Right hindlimb (tissue), 1 donor: ENCODE measurements at places on chromosomes 5 and 9.

DNA sequence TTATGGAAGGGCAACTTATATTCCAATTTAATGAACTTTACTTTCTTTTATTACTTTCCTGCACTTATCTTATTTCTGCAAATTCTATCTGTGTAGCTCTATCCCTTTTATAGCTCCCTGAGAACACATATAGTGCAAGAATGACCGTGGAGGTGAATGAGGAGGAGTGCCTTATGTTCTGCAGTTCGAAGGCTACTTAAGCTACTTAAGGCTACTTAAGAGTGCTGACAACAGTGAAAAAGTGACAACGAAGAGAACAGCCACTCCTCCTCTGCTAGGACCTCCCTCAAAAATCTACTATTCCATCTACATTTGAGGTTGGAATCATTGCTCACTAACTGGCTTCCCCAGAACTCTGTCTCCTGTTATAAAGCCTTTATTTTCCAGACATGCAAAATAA, 1365.7 kb upstream of the C9orf72 start:
- no peak for DNase-seq

DNA sequence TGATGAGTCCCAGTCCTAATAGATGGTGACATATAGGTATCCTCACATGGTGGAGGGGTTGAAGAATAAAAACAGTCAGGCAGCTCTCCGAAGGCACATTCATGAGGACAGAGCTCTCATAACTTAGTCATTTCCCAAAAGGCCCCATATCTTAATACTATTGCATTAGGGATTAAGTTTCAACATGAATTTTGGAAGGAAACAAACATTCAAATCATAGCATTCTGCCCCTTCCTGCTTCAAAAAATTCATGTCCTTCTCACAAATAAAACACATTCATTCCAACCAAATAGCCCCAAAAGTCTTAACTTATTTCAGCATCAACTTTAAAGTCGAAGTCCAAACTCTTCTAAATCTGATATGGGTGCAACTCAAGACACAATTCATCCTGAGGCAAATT, 277.2 kb upstream of the NR4A3 start:
- DNase-seq, result no peak

- no peak for DNase-seq
Measured at GRCh38 chr5:177361418-177362291, 3.9 kb downstream of the RGS14 start.

- no peak for DNase-seq
Measured at GRCh38 chr9:123041489-123041888, 8.0 kb downstream of the GPR21 start.
